Activated T-cell treated with anti-CD3 and anti-CD28 coated beads for 1 hour (primary cell): ENCODE measurements at places on chromosomes 5 and 9.

- no peak for DNase-seq
These were observed 1.6 kb upstream of the PAPPA start for GRCh38 chr9:116151966-116152381.

DNA sequence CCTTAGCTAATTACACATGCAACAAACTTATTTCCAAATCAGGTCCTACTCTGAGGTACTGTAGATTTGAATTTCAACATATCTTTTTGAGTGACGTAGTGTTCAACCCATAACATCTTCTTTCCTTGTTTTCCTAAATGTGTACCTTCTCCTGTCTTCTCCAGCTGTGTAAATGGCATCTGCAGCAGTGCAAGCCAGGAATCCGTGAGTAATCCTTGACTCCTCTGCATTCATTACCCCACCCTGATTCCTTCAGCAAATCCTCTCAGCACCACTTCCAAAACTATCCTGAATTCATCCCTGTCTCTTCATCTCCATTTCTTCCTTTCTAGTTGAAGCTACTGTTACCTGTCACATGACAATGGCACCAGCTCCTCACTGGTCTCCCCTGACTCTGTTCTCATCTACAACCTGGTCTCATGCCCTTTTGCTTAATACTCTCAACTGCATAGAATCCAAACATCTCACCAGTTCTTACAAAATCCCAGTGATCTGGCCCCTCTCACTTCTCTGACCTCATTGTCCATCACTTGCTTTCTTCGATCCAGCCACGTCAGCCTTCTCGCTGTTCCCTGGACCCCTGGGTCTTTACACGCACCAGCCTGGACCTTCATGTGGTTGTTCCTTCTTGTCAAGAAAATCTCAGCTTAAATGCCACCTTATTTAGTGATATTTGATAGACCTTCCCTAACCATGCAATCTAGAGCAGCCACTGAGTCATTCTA, 14.6 kb upstream of the TRAF1 start:
- no peak for DNase-seq

DNA sequence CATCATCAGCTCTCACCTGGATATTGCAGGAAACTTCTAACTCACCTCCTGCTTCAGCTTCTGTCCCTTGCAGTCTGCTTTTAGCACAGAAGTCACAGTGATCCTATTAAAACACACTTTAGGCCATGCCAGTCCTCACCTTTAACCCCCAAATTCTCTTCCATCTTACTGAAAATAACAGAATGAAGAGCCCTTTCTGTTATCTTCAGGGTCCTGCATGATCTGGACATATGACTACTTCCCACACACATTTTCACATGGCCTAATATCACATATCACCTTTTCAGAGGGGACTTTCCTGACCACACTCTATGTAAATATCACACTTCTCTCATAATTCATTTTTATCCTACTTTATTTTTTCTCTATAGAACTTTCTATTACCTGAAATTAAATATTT, 550.6 kb upstream of the CLINT1 start:
- no peak for DNase-seq

DNA sequence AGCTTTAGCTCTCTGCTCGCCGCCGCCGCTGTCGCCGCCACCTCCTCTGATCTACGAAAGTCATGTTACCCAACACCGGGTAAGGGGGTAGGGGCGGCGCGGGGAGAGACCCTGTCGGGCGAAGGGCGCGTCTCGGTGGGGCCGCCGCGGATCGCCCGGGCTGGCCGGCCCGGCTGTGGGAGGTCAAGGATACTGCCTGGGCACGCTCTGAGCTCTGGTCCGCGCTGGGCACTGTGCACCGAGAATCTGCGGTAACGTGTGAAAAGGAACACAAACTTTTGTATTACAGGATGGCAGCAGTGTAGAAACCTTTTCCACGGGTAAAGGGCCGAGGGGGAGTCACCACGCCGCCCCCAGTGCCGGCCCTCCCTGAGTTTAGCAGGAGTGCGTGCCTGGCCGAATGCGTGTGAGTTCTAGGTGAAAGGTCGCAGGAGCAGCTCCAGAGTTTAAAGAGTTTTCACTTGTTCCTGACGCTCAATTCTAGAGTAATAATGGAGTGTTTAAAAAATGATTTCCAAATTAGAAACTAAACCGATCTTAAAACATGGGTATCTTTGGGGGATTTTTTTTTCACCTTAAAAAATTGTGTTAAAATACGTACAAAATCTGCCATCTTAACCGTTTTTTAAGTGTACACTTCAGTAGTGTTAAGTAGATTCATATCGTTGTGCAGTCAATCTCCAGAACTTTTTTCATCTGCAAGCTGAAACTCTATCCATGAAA, at the start of gene HSDL2:
Gene HSDL2, plus strand, starts transcription at position 7 of the 723 bp plus-strand sequence. Its CDS starts 56 bp downstream, at position 63.
- DNase-seq = no peak

- no peak for DNase-seq
These were observed 146.6 kb upstream of the TUT7 start for GRCh38 chr9:86500667-86501435.

GRCh38 chr5:4941957-4942830, 197.9 kb upstream of the ADAMTS16 start:
- DNase-seq = no peak

GRCh38 chr5:100950985-100951384, 47.9 kb upstream of the ST8SIA4 start:
- no peak for DNase-seq

- no peak for DNase-seq
These were observed 52.9 kb downstream of the C9orf50 start for GRCh38 chr9:129567842-129568559.

DNA sequence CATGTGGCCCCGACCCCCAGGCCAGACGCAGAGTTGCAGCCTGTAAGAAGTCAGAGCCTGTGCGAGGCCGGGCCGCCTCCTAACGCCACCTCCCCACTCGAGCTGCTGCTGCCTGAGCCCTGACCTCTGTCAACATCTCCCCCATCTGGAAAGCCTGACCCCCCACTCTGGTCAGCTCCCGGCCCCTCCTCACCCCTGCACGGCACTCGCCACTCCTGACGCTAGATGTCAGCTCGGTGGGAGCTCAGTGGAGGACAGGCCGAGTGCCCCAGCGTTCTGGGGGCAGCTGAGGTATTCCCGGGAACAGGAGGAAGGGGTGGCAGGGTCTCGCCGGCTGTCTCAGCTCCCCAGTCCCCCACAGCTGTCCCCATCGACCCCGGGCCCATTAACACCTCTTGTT, 19.9 kb downstream of the LHX3 start:
- no peak for DNase-seq

DNA sequence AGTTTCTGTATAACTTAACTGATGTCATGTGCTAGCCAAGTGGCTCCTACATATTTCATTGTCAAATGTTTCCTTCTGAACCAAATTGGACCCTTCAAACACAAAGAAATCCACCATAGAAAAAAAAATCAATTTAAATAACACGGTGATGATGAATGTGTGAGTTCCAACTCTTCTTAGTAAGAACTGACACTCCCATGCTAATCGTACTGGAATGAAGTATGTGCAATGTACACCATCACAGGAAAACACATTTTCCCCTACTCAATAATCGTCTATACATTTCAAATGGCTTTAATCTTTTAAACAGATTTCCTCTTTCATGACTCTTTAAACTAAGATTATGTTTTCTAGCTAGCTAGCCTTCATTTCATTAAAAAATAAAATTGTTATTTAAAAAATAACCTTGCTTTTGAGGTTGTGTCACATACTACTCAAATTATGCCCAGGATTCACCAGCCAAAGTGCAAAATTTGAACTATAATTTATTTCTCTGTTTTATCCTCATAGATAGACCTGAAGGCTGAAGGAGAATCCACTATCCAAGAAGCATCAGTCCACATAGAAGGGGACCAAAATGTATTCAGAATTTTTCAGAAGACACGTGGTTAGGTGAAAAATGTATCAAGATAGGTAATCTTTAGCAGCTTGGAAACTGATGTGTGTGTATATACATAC, 131.0 kb upstream of the ITGA1 start:
- no peak for DNase-seq

DNA sequence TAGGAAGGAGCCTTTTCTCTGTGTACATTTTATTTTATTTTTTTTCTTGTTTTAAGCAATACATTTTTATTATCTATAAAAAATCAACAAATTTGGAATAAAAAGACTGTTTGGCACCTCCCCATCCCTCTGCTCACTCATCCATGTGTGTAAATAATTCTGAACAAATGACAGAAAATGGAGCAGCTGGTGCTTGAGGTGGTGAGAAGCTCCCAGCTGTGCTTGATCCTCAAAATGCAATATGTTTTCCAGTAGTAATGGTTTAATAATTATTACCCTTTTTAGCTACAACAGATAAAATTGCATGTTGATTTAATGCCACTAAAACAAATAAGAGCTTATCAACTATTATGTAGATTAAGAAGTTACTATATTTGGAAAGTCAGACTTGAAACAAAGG, 132.5 kb downstream of the CDH18 start:
- DNase-seq = no peak

DNA sequence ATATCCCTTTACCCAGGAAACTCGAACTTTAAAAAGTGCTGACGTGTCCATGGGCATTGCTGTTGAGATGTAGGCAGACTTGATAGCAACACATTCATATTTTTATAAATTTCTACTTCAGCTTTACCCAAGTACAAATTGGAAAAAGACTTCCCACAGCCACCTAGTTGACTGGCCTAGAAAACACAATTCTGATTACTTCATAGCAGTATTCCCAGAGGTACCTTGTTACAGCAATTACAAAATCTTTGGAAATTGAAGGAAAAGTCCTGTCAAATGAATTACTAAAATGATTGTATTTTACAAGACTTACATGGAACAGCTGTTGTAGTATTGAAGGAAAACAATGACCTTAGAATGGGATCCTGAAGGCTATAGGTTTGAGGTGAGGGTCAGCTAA, 130.7 kb upstream of the NREP start:
- DNase-seq = no peak

DNA sequence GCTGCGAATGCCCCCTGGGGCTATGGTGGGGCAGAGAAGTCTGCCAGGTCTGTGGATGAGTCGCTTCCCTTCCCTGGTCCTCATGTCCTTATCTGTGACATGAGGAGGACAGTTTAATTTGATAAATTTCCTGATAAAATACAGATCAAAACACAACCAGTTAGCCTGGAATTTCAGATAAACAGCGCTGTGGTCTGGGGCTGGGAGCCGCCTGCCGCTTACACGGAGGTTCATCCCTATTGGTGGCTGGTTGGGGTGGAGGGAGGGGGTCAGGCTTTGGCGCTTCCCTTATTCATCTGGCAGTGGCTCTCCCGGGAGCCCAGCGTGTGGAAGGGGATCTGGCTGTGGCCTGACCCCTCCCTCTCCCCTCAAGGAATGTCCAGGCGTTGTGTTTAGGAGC, 17.9 kb downstream of the CRB2 start:
- DNase-seq = no peak

GRCh38 chr5:85952680-85953079, 665.1 kb upstream of the COX7C start:
- no peak for DNase-seq
